Right forelimb (tissue), 1 donor: ENCODE measurements at places on chromosomes 2 and 18.

DNA sequence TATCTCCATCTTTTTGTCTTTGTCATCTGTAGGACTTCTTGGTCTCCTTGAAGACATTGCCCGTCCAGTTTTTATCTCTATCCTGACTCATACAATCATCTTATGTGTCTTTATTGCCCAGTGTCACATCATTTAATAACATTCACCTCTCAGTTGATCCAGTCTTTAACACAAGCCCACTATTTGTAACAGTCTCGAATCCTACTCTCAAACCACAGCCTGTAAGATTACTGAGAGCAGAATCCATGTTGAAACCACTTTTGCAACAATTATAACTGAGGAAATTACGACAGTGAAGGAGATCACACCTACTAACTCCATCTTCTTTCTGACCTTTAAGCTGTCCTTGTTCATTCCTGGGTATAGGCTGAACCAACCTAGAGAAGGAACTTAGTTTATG, 1206.0 kb upstream of the ZEB2 start:
- no peak for DNase-seq

DNA sequence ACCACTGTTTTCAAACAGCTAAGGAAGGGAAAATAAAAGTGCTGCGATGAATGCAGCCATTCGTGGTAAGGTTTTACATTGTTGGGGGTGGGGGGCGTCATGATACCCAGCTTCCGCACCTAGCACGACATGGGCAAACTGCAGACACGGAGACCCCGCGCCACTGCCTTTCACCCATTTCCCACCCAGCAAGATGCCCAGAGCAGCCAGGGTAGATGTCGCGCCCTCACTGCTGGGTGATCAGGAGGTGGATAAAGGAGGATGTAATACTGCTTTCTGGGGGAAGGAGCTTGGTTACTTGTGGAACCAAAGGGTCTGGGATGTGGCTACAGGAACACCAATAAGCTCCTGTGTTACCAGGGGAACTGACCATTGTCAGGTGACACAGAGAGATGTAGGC, 138.4 kb downstream of the ZNF516 start:
- no peak for DNase-seq

DNA sequence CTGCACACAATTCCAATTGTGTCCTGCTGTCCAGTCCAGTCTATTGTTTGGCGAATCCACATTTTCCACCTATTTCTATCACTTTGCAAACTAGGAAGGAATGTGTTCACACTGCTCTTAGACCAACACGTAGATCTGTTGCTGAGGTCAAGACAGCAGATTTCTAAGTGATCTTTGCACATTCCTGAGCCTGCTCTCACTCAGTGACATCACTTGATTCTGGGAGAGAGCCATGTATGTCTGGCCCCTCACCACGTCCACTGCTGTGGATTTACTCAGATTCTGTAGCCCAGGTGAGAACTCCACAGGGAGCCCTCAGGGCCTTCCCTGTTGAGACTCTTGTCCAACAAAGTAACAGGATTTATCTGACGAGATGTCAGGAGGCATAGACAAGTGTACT, 317.2 kb downstream of the TSN start:
- DNase-seq = no peak

- DNase-seq = no peak
Measured at GRCh38 chr2:121149384-121149783, 135.6 kb downstream of the TFCP2L1 start.

DNA sequence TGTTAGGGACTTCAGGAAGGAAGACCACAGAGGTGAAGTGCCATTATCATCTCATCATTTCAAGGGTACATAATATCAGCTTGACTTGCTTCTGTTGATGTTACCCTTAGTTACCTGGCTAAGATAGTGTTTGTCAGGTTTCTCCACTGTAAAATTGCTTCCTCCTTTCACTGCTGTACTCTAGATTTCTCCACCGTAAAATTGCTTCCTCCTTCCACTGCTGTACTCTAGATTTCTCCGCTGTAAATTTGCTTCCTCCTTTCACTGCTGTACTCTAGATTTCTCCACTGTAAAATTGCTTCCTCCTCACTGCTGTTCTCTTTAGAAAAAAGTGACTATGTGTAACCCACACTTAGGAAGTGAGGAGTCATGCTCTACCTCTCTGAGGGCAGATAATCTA, 1460.3 kb downstream of the SUCLG1 start:
- no peak for DNase-seq

DNA sequence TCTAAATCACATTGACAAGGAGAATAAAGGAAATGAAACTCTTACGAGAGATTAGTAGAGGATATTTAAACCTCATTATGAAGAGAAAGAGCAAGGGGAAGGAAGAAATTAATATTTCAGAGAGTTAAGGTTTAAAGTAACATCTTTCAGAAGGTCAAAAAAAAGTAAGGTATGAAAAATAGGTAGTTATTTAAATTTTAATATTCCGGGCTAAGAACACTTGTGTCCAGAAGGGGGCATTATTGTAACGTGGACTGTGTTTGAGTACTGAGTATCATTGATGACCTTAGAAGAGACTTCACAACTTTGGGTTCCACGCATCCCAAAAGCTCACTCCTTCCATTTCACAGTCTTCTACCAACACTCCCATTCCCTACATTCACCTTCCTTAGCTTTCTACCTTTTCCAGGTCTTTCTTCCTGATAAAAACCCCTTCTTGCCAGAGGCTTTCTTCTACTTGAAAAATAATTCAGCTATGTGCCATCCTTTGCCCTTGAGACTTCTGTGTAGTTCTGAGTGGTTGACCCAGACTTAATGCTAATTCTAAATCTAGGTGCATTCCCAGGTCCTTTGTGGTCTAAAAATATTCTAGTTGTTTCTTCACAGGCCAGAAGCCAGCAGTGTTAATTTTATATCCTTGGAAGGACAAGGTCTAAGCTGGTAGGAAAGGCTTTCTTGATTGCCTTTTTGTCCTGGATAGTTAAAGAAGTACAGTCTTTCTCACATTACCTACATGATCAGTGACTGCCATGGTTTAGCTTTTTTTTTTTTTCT, 16.5 kb downstream of the DYNC1I2 start:
- DNase-seq = no peak

GRCh38 chr18:6058941-6059340, 163.6 kb upstream of the TMEM200C start:
- DNase-seq = no peak

- no peak for DNase-seq
Measured at GRCh38 chr2:84931384-84931821, 25.9 kb downstream of the TMSB10 start.

GRCh38 chr2:127145280-127145895, 38.4 kb upstream of the BIN1 start:
- DNase-seq = no peak

GRCh38 chr2:55133467-55134315, 83.4 kb upstream of the RTN4 start:
- no peak for DNase-seq

DNA sequence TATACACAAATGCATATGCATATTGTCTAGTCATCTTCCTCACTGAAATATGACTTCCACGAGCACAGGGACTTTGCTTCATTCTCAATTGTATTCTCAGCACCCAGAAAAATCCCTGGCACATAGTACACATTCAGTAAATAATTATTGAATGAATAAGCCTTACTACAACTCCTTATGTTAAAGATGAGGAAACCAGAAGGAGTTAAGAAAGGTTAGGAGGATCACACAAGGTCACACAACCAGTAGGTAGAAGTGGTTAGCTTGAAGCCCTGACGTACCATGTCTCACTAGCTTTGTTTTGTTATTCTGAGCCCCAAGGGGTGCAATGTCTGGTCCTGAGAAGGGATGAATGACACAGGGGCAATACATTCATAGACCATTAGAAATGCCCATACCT, 220.9 kb upstream of the PID1 start:
- DNase-seq = no peak

- no peak for DNase-seq
Measured at GRCh38 chr18:36183033-36183432, 4.3 kb upstream of the MOCOS start.

GRCh38 chr18:32473325-32473724, 2.6 kb upstream of the GAREM1 start:
- DNase-seq = no peak
